RWPE1 (cell line): ENCODE measurements at places on chromosomes 3 and 15.

- peak; percentile 60 for DNase-seq
These were observed 1.2 kb upstream of the ITIH4 start for GRCh38 chr3:52831500-52832301.

GRCh38 chr15:97815835-97816234 lies 144.7 kb upstream of the ARRDC4 start:
- DNase-seq: no peak

- DNase-seq: no peak
These were observed 823 bp upstream of the CCDC71 start for GRCh38 chr3:49166752-49167556.

DNA sequence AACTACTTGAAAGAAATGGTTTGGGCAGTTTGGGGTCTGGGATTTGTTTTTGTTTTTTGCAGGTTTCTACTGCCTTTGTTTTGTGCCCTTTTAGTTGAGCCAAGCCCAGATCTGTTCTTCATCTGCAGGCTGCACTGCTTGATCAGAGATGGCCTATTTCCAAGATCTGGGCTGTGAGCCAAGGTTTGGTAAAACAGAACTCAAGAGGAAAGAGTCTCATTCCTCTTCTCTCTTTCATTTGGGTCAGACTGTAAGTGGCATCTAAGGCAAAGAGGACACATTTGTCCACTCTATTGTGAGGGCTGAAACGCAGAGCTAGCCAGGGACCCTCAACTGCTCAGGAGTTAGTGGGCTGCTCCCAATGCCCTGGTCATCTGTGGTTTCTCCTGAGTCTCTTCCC lies 104.4 kb upstream of the UBE3A start:
- no peak for DNase-seq

DNA sequence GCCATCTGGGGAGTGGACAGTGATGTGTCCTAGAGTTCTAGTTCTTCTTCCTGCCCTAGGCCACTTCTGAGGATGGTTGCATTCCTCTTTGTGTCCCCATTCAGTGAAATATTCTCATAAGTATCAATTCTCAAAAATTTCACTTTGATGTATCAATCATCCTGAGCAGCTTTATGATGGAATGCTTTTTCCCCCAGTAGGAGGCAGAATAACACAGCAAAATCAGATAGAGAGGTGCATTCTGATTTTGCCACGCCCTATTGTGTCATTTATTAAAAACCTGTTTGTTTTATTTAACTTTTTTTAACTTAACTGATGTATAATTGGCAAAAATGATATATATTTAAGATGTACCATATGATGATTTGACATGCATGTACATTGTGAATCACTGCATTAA lies 656.0 kb upstream of the GRM7 start:
- no peak for DNase-seq
